Activated CD8-positive, alpha-beta memory T cell treated with anti-CD3 and anti-CD28 coated beads for 4 hours (primary cell): ENCODE measurements at places on chromosomes 13 and 19.

DNA sequence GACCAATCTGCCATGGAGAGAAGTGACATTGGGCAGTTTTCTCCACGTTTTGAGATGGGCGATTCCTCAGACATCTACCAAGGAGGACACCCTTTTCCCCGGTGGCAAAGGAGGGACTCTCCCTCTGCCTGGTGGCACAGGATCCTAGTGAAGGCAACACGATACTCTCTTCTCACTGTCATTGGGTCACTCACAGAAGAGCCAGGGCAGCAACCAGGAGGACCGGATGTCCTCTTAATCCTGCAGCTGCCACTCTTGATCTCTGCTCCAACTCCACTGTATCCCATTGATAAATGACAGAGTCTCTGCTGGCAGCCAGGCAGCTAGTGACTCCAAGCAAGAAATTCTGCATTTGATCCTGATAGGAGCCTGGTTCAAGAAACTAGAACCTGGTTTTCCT, 42.2 kb downstream of the COL4A2 start:
- DNase-seq: no peak

DNA sequence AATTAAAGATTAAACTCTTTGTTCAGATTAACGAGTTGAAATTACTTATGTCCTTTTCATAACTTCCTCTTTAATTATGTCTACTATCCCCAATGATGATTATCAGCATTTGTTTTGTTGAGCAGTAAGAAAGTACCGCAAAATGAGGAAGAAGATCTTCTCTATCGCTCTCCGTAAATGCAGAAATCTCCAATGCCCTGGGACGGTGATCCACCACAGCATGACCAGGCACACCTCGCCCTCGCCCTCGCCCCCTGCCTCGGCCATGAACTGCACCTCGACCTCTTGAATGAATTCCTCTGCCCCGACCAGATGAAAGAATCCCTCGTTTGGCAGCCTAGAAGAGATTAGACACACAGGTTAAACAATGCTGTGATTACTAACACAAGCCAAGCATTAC, 69.1 kb downstream of the RBM26 start:
- DNase-seq: no peak

DNA sequence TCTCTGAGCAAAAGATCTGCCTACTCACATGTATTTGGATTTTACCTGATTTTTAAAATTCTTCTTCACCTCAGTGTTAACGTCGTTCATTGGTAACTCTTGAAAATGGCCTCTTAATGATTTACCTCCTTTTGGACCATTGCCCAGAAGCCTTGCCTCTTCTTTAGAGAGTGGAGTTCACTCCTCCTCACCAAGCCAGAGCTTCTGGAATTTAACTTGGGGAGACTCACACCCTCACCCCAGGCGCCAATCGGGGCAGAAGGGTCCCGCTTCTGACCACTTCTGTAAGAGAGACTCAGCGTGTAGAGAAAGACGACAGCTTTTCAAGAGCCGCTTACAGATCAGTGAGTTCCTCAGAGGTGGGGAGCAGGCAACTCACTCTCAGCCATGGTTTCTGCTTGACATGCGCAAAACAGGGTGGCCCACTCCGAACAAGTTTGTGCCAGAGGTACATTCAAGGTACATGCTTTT, 2.7 kb downstream of the PNMA8C start:
- no peak for DNase-seq

GRCh38 chr13:28725046-28725610, 6.4 kb upstream of the SLC46A3 start:
- DNase-seq: no peak

- DNase-seq: no peak
Observed at GRCh38 chr19:50455992-50456391, 20.3 kb upstream of the EMC10 start.

DNA sequence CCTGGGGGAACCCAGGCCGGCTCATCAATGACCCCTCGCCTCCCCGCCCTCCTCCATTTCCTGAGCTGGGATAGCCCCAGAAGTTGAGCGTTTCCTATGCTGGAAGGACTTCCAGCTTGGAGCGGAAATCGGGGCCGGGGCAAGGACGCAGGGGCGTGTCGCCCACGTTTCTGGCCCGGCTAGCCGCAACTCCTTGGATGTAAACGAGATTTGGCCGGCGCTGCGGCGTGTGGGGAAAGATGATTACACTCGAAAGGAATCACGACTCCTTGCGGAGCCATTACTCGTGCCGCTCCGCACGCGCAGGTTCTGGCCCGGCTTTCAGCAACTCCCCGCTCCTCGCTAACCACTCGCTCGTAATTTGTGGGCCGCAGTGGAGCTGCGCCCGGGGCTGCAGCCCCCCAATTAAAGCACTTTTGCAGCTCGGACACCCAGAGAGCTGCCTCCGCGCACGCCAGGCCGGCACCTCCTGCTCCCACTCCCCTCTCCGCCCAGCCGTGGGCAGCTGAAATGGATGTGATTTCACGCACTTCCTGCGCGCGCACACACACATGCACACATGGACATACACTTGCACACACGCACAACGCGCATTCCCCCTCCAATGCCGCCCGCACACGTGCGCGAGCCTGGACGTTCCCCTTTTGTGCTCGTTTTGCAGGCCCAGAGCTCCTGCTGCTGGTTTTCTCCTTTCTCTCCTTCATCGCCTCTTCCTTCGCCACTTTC, 15.7 kb downstream of the ZIC5 start:
- no peak for DNase-seq

DNA sequence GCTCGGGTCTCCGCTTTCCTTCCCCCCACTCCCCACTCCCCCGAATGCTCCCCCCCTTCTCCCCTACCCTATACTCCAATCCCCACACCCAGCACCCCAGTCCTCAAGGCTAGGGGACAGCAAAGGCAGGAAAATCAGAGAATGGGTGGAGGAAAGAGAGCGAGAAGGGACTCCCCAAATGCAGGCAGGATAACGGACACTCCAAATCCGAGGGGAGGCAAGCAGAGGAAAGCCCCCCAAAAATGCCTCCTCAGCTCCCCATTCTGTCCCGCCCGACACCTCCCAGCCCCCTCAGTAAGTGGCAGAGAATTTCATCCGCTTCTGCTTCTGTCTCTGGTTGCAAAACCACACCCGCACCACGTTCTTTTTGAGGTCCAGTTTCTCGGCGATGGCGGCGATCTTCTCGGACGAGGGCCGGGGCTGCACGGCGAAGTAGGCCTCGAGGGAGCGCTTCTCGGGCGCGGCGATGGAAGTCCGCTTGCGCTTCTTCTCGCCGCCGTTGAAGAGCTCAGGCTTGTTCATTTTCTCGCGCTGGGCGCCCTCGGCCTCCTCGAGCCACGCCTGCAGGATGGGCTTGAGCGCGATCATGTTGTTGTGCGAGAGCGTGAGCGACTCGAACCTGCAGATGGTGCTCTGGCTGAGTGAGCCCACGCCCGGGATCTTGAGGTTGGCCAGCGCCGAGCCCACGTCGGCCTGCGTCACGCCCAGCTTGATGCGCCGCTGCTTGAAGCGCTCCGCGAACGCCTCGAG, 2.1 kb downstream of the POU4F1 start:
- DNase-seq: no peak

DNA sequence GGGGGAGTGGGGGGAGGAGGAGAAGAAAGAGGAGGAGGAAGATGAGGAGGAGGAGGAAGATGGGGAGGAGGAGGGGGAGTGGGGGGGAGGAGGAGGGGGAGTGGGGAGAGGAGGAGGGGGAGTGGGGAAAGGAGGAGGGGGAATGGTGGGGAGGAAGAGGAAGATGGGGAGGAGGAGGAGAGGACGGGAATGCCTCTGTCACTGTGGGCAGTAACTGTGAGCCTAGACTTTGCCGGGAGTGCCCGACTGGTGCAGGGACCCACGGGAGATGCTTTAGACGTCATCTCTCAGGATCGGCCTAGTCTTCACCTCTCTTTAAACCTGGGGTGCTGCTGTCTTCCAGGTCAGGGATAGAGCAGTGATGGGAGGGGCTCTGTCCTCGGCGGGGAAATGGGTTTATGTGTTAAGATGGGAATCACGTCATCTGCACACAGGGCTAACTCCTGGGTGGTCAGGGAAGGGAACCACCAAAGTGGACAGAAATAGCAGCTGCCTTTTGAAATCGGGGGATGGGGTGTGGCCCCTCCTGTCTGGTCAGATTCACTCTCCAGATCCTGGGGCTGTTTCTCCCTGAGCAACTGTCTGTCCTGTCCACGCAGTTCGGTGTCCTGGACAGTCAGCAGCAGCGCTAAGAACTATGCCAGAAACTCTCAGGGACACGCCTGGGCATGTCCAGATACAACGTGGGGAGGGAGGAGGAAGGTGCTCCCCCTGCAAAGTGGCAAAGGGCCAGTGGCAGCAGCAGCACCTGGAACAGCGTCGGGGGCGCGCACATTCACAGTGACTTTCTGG, 26.9 kb downstream of the GAS6 start:
- DNase-seq: no peak

GRCh38 chr13:51959773-51960172, 51.5 kb downstream of the ATP7B start:
- DNase-seq: no peak

GRCh38 chr19:31285744-31286143, 63.5 kb downstream of the TSHZ3 start:
- no peak for DNase-seq

- no peak for DNase-seq
Observed at GRCh38 chr19:42409477-42409876, 17.7 kb downstream of the LIPE start.

DNA sequence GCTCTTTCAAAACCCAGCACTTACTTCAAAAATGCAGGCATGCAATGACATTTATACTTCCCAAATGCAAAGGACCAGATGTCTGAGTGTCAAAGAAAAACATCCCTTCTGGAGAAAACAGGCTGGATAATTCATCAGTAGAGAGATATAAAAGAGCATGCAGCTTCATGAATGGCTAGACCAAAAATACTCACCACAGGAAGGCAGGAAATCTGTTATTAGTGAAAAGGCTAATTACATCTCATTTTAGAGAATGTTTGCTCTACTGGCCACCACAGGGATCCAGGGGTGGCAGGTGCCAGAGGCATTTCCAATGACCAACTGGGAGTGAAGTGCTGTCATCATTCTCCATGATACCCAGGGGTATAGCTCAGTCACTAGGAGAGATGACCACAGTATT, 106.5 kb downstream of the LHFPL6 start:
- DNase-seq: no peak

DNA sequence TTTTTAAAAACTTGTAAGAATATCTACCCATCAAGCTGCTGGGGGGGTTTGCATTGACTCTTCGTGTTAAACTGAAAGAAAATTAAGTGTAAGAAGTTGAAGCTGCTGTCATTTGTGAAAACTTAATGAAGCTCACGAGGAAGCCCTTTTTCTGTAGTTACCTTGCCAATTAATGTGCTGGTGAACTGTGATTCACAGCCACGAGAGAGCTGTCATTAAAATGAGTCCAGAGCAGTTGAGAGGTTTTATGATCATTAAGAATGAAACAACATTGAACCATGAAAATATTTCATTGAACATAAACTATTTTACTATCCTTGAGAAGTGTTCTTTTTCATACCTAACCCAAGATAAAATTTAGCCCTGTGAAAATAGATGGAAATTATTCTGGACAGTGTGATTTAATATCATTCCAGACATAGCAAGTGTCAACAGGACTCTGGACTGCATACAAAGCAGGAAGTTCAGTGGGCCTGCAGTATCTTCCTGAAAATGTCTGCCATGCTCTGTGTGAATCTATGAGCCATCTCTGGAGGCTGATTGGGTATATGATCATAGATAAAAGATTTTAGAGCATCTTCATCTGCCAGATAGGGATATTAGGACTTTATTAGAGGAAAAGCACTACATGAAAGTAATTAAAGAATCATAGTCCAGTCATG, 53.8 kb downstream of the DPY19L3 start:
- no peak for DNase-seq

- DNase-seq: no peak
Observed at GRCh38 chr13:32175943-32176342, 139.2 kb downstream of the ZAR1L start.

DNA sequence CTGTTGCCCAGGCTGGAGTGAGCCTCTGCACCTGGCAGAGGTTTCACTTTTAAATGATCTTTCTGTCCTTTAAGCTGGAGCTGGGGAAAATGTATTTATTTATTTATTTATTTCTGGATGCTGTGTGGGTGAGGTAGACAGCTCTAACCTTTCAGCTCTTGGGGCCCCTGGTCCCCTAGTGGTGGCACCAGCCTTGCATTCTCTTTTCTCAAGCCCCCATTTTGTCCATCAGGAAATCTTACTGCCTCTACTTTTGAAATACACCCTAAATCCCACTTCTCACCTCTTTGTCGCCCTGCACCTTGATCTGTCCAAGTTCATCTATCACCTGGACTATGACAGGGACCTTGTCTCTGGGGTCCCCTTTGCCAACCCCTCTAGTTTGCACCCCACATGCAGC, 2.1 kb upstream of the B9D2 start:
- no peak for DNase-seq

- no peak for DNase-seq
Observed at GRCh38 chr19:44704982-44705381, 6.0 kb downstream of the CEACAM16 start.

- no peak for DNase-seq
Observed at GRCh38 chr13:21615427-21615826, 11.5 kb upstream of the MICU2 start.

GRCh38 chr19:40370997-40371801, 18.8 kb downstream of the HIPK4 start:
- no peak for DNase-seq

- DNase-seq: no peak
Observed at GRCh38 chr13:20197361-20197834, 4.7 kb upstream of the GJB2 start.

DNA sequence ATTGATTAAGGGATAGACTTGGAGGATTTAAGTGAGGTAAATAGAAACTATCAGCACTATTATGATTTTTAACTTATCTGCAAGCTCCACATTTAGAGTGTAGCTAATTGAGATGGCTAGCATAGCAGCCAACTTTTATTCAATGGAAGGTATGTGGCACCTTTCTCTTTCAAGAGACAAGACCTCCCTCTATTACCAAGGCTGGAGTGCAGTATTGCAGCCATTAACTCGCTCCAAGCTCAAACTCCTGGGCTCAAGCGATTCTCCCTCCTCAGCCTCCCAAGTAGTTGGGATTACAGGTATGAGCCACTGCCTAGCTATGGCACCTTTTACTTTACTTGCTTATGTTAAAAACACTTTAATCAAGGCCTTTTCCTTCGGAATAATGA, 8.2 kb downstream of the TPT1 start:
- DNase-seq: no peak

DNA sequence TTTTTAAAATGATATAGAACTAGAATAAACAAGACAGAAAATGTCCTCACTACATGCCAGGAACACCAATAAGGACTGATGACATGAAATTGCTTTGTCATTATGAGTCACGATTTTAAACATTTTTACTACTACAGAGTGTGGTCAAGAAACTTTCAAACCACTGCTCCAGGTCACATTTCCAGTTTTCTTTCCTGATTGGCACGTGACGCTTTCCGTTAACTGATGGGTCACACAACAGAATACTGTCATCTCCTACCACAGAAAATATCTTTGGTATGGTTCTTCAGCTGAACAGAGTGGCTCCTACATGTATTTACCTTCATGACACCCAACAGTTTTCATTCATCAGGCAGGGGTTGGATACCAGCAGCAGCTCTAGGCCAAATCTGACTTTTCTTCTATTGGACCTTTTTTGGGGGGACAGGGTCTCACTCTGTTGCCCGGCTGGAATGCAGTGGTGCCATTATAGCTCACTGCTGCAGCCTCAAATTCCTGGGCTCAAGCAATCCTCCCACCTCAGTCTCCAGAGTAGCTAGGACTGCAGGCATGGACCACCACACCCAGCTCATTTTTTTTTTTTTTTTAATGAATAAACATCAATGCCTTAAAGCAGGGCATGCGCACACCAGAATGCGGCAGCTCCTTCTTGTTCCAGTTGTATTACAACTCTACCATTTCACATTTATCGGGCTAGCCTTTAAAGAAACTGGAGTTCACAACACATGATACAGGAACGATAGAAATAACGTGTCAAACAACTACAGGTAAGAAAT, 147.4 kb downstream of the RNF17 start:
- DNase-seq: no peak
